ENCODE measurements at places on chromosomes 13 and 19.
A peak's percentile ranks its signal among the peaks of the same experiment; 100 is the strongest.

- no peak for DNase-seq
These were observed 509.9 kb upstream of the GPC6 start for GRCh38 chr13:92716749-92717148.

DNA sequence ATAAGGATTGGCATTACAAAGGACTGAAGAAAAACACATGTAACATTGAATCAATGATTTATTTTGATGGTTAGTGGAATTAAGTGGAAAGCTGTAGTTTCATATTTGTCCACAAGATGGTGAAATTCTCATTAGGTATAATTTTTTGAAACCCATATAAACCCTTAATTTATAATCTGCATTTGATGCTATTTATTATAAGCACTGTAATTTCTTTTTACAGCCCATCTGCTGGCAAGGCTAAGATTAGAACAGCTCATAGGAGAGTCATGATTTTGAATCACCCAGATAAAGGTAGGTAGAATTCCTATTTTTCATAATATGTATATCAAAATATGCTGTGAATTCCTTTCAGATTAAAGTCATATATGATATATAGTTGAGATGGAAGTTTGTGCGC is 62.2 kb downstream of the DNAJC15 start:
- DNase-seq, result no peak

GRCh38 chr19:28424077-28424476 is 788.9 kb downstream of the UQCRFS1 start:
- no peak for DNase-seq

GRCh38 chr19:17323964-17324332 is 10.7 kb downstream of the ANO8 start:
- DNase-seq, result no peak

GRCh38 chr19:38114651-38115050 is 109.4 kb downstream of the DPF1 start:
- DNase-seq, result no peak

GRCh38 chr13:32902874-32903273 is 113.3 kb upstream of the KL start:
- DNase-seq, result no peak

DNA sequence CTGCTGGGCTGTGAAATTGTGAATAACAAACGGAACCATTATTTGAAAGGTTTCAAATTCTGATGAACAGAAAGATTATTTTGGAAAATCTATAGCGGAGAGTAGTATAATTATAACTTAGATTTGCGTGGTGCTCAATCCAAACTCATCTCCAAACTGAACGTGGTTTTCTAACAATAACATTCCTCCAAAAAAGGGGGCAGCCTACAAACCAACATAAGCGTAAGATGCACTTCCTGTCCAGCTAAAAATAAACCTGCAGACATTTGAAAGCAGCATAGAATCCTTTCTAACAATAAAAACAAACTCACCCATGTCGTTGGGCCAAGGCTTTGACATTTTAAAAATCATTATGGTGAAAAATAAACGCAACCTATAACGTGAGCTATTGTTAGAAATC is 178.4 kb downstream of the COL4A1 start:
- DNase-seq, result no peak

- DNase-seq, result peak; percentile 83
These were observed at the start of gene ZNF541 for GRCh38 chr19:47573071-47574026. Gene ZNF541, minus strand, starts transcription at chr19:47573148. Its CDS starts 17,292 bp downstream, at chr19:47555856.

DNA sequence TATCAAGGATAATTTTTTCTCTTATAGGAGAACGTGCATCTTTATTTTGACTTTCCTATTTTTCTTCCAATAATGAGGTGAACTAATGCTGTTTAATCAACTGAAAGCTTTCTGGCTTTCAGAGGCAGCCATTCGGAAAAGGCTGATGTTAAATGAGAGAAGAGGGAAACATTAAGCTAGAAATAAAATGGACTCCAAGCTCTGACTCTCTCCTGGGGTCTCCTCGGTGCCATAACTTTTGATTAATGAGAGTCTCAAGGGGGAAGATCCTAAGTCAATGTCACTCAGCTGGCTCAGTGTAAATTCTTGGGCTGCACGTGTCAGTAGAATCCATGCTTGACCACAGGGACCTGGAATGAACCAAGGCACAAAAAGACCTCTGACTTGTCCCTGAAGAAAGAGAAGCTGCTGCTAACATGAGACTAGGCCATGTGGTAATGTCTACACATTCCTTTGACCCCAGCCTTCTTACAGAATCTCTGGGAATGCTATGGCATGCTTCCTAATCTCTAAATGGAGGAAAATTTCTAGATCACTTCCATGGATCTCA is 152.2 kb upstream of the RFC3 start:
- no peak for DNase-seq

DNA sequence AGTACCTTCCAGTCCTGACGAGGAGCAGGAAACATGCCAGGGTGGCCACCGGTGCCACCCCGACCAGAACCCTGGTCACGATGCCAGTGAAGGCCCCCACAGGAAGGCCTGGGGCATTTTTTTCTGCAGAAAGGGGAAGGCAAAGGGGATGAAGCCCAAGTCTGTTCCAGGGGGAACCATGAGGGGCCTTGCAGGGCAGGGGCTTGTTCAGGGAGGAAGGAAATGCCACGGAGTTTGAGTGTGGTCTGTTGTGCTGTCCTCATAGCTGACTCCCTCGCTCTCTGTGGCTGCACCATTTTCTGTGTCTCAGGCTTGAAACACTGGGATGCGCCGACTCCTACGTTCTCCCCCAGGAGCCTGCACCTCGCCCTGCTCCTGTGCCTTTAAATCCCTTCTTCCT is 27.5 kb upstream of the CEACAM1 start:
- no peak for DNase-seq

DNA sequence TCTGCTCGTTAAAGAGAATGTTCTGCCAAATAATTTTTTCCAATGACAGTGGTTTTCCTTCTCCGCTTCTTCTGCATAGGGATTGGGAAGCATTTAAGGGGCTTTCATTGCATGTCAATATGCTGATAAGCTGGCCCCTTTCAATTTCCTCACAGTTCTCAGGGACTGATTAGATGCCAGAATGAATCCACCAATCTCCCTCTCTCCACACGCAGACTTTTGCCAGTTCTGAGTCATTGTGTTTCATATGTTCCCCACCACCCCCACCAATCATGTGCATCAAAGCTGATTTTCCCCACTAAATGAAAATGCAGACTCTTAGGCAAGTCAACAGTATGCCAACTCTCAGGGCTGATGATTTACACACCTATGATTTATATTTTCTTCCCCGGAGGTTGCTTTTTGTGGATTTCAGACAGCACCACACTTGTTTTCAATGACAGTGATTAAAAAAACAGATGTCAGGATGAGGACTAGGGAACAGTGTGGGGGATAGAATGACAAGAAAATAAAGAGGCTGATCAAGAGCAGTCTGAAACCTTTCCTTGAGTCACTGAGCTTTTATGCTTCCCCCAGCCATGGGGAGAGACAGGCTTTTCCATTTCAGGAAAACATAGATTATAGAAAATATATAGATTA is 47.9 kb upstream of the C13orf42 start:
- DNase-seq, result no peak

DNA sequence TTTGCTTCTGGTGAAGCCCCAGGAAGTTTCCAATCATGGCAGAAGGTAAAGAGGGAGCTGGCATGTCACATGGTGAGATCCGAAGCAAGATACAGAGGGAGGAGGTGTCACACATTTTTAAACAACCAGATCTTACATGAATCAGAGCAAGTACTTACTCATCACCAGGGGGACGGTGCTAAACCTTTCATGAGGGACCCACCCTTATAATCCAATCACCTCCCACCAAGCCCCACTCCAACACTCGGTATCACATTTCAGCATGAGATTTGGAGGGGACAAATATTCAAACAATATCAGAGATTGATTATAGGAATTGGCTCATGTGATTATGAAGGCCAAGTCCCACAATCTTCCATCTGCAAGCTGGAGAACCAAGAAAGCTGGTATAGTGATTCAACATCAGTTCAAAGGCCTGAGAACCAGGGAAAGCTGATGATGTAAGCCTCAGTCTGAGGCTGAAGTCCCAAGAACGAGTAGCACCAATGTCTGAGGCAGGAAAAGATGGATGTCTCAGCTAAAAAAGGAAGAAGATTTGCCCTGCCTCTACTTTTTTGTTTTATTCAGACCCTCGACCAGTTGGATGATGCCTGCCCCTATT is 58.6 kb upstream of the WDFY2 start:
- no peak for DNase-seq

GRCh38 chr19:1745589-1746031 is 7.7 kb upstream of the ONECUT3 start:
- no peak for DNase-seq

GRCh38 chr19:4909156-4909896 is at the start of gene UHRF1:
Gene UHRF1, plus strand, starts transcription at chr19:4909501. Its CDS starts 1,385 bp downstream, at chr19:4910886.
- peak; percentile 70 for DNase-seq

DNA sequence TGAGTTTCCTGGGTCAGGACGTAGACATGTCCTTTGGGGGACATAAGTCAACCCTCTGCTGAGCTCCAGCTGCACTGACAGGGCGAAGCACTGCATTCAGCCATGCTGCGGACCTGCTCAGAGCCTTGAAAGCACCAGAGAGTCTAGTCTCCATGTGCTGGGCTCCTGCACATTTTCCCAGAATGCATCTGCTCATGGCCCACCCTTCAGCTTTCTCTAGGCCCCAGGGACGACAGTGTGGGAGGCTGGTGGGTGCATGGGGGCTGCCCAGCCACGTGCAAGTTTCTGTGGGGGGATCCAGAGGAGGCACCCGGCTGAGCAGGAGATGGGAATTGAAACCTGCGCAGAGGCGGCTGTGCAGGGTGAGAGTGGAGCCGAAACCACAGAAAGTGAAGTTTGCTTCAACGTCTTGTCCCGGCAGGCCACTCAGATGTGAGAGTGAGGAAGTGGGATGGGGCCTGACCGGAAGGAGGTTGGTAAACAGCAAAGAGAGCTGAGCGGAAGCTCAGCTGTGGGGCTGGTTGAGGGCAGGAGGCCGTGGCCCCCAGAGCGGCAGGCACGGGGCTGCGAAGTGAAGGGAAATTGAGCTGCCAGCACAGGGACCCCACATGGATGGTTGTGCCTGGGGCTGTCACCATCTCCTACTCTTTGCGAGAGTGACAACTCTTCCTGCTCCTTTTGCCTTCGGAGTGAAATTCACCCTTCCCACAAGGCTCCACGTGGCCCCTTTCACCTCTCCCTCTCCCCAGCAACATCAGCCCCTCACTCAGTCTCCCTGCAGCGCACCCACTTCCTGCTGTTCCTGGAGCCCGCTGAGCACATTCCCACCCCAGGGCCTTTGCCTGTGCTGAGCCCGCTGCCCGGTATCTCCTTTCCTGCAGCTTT is 11.8 kb downstream of the PGLS start:
- peak; percentile 42 for DNase-seq

GRCh38 chr13:24511816-24512196 is 772 bp downstream of the PARP4 start:
- no peak for DNase-seq

- DNase-seq, result no peak
These were observed 123.9 kb downstream of the URI1 start for GRCh38 chr19:30065680-30066606.

DNA sequence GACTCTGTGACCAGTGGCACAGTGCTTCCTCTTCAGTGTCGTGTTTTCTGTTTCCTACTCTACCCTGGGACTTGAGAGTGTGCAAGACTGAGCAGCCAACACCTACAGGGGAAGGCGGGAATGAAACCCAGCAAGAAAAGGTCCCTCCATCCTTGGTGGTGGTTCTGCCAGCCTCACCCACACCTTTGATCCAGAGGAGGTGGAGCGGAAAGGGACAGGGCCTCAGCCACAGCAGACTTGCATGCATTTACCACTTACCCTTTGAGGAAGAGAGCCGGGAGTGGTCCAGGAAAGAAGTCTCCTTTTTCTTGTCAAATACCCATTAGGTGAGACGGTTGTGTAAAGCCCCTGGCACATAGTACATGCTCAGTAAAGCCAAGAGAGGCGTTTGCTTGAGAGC is 164.8 kb upstream of the ZNF536 start:
- no peak for DNase-seq

- peak; percentile 48 for DNase-seq
These were observed 29.5 kb upstream of the ANKRD10 start for GRCh38 chr13:110944121-110944967.

DNA sequence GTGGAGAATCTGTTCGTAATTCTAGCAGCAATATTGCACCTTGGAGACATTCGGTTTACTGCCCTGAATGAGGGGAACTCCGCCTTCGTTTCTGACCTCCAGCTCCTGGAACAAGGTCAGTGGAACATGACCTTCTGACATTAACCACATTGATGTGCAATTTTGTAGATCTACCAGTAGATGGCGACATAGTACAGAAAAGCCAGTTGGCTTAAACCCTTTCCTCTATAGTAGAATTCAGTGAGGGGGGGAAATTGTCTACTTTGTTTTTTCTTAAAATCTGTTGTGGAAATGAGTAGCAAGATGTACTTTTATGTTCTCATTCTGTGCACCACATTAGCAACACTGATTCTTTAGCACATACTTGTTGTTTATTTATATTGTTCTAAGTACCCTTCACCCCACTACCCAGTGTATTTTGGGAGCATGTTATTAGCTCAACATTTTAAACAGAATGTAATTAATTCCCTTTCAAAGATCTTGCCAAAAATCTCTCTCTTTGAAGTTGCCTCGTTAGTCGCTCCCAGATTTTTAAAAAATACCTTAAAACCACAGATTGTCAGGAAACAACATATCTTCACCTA is 332.2 kb downstream of the MYO16 start:
- peak; percentile 7 for DNase-seq

DNA sequence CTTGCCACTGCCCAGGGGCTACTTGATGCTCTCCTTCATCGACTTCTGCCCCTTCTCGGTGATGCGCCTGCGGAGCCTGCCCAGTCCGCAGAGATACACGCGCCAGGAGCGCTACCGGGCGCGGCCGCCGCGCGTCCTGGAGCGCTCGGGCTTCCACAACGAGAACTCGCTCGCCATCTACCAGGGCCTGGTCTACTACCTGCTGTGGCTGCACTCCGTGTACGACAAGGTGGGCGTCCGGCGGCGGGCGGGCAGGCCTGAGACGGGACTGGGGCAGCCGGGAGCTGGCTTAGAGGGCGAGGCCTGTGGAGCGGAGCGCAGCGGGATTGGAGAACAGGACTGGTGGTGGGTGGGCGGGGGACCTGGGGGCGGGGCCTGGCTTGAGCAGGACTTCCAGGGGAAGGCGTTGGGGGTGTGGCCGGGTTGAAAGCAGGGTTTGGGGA is 12.7 kb upstream of the PSMD8 start:
- DNase-seq, result peak; percentile 69

GRCh38 chr19:15902254-15902653 is 4.4 kb upstream of the CYP4F2 start:
- DNase-seq, result no peak

- DNase-seq, result no peak
These were observed 1.4 kb upstream of the KCNN1 start for GRCh38 chr19:17965370-17966128.

DNA sequence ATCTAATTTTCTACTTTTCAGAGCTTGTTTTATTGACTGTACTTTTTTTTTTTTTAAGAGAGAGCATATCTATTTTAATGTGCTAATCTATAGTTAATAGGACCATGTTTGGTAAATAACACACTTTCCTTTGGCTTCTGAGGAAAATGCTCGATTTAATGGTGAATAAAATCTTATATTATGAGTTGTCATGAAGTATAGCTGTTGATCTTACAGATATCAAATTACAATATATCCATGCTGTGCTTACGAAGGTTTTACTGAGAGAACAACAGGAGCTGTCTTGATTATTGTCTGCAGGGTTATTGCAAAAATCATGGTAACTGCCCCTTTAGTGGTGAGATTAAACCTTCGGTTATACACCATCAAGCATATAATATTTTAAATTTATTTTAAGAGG is 29.6 kb downstream of the URI1 start:
- no peak for DNase-seq

- DNase-seq, result no peak
These were observed 36.2 kb downstream of the KPNA3 start for GRCh38 chr13:49756263-49756662.
